ENCODE measurements at places on chromosomes 3 and 15.
A peak's percentile ranks its signal among the peaks of the same experiment; 100 is the strongest.

GRCh38 chr3:78201091-78201490 lies 1161.2 kb downstream of the ROBO2 start:
- DNase-seq = no peak

DNA sequence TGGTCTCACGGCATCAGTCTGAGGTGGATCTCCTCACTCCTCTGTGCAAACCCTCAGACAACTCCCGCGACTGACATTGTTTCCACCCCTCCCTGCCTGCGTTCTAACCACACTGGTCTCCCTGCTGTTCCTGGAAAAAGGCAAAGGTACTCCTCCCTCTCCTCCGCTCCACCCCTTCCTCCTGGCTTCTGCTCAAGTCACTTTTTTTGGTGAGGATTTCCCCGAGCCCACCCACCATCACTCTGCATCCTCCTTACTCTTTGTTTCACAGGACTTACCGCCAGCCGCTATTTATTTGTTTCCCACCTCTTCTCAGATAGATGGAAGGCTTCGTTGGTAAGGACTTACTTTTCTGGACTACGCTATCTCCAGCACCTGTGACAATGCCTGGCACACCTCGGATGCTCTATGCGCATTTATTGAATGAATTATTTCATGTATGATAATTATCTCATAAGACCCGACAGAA lies 25.6 kb downstream of the PRR23E start:
- no peak for DNase-seq

- DNase-seq = no peak
Observed at GRCh38 chr3:64143409-64144130, 81.7 kb downstream of the PRICKLE2 start.

DNA sequence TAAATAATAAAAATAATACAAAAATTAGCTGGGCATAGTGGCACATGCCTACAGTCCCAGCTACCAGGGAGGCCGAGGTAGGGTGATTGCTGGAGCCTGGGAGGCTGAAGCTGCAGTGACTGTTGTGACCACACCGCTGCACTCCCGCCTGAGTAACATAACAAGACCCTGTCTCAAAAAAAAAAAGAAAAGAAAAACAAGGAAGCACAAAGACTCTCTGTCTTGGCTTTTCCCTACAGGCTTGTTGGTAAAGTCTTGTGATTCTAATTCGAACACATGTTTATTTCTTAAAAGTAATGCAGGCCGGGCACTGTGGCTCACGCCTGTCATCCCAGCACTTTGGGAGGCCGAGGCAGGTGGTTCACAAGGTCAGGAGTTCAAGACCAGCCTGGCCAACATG lies 60.1 kb downstream of the CAPN3 start:
- no peak for DNase-seq

DNA sequence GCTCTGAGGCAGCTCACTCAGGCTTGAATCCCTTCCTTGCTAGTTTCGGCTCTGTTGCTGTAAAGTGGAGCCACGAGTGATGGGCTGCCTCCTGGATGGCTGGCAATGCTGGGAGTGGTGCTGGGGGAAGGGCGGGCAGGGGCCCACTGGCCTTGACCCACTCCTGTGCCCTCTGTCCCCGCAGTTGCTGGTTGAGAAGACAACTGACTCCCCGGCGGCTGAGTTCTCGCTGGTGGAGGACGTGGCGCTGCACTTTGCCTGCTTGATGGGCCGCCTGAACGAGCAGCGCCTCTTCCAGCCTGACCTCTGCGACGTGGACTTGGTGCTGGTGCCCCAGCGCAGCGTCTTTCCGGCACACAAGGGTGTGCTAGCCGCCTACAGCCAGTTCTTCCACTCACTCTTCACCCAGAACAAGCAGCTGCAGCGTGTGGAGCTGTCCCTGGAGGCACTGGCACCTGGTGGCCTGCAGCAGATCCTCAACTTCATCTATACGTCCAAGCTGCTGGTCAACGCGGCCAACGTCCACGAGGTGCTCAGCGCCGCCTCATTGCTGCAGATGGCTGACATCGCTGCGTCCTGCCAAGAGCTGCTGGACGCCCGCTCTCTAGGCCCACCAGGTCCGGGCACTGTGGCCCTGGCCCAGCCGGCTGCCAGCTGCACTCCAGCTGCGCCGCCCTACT lies 4.7 kb downstream of the ZBTB47 start:
- peak; percentile 72 for DNase-seq

GRCh38 chr3:169384573-169384972 lies 278.9 kb downstream of the MECOM start:
- DNase-seq = no peak

- DNase-seq = no peak
Observed at GRCh38 chr3:98440283-98440682, 22.7 kb upstream of the OR5K1 start.

- no peak for DNase-seq
Observed at GRCh38 chr3:8559351-8559750, 57.7 kb downstream of the LMCD1 start.

DNA sequence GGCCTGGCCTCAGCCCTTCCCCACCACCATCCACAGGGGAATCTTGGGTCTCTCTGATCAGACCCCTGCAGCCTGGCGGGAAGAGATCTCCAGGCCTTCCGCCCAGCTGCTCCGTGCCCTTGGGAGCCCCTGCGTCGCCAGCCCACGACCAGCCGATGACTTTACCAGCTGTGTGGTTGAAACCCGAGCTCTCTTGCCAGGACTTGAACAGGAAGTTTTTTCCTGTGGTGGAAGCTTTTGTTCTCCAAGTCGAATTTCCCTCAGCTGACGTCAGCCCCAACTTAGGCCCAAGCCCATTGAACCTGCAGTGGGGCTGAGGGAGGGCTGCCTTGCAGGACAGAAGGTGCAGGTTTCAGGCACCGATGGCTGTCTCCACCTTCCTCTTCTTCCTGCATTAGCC lies 51.7 kb upstream of the SMAD3 start:
- no peak for DNase-seq

GRCh38 chr15:78715434-78715833 lies 74.4 kb upstream of the CHRNB4 start:
- no peak for DNase-seq

DNA sequence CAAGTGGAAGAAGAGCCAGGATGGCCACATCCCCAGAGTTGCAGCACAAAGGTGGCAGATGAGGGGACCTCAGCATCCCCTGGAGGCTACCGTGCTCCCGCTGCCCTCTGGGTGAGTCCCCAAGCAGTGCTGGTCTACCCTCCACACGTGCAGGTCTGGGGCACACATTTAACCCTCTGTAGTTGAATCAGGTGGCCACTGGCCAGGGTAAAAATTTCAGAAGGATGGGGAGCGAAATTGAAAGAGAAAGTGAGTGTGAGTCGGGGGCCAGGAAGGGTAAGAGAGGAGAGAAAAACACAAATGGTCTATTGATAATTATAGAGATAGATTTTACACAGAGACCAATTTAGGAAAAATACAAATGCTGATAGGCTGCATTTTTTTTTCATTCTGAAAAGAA lies 139.5 kb upstream of the EIF1B start:
- DNase-seq = no peak

GRCh38 chr3:151460774-151461450 lies at the start of gene IGSF10:
Gene IGSF10 (minus strand): TSS chr3:151461061. CDS start chr3:151458709, 2,352 bp downstream.
- DNase-seq = no peak

- DNase-seq = no peak
Observed at GRCh38 chr3:184713040-184713355, 1.1 kb upstream of the MAGEF1 start.

GRCh38 chr3:111852540-111852939 lies 6.5 kb upstream of the PHLDB2 start:
- DNase-seq = no peak

DNA sequence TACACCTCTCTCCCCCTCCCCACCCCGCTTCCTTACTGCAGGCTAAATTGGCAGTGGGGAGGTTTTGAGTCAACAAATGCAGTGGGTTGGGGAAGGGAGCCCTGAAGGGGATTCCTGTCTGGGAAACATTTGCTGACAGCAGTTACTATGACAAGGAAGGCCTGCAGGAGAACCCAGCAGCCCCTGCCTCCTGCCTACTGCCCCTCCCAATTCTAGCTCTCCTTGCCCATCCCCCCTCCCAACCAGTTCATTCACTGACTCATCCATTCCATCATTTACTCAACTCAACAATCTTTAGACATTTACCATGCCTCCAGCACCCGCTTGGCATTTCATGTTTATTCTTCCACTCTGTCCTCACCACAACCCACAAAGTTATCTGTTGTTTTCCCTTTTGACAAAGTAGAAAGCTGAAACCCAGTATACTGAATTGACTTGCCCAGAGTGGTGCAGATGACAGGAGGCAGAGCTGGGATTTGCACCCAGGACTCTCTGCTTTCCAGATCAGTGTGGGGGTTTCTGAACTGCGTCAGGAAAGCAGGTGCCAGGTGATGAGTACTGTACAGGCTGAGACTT lies 75.0 kb downstream of the MAGEF1 start:
- no peak for DNase-seq

DNA sequence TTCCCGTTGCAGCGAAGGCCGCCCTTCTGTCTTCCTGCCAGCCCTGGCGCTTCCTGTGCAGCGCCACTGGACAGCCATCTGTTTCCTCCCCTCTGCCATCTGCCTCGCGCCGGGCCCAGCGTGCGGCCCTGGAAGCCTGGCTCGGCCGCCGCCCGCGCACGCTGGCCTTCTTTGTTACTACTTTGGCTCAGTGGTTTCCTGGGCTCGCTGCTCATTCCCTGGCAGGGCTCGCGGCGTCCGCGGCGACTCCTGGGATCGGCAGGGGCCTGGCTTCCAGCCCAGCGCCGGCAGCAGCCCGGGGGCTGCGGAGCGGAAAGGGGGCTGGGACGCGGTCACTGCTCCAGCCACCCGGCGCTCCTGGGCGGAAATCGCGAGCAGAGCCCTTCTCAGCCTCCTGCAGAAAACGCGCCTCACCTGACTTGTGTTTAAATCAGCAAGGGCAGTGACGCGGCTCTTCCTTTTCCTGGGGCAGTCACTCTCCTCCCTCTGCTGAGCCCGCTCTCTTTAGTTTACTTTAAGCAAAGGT lies 10.0 kb downstream of the CMTM7 start:
- peak; percentile 83 for DNase-seq

- no peak for DNase-seq
Observed at GRCh38 chr3:148816427-148816826, 11.2 kb upstream of the CPB1 start.

GRCh38 chr15:35757361-35757760 lies 211.4 kb upstream of the DPH6 start:
- DNase-seq = no peak

DNA sequence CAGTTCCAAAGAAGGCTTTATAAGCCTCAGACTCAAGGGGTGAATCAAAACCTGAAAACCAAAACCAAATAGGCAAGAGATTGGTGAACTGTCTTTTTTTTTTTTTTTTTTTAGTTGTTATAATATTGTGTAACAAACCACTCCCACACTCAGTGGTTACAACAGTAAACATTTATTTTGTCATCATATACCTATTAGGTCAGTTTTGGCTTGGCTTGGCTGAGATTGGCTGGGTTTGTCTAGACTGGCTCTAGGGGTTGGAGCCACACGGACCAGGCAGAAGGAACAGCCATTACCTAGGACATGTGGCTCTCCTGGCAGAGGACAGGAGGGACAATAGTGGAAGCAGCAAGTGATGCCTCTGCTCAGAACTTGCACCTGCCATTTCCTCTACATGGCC lies 26.4 kb upstream of the RYR3 start:
- DNase-seq = no peak

Measured in C1 segment of cervical spinal cord (tissue), 14 donors.